Fibroblast of skin of right quadriceps (primary cell): ENCODE measurements at places on chromosomes 2 and 18.

DNA sequence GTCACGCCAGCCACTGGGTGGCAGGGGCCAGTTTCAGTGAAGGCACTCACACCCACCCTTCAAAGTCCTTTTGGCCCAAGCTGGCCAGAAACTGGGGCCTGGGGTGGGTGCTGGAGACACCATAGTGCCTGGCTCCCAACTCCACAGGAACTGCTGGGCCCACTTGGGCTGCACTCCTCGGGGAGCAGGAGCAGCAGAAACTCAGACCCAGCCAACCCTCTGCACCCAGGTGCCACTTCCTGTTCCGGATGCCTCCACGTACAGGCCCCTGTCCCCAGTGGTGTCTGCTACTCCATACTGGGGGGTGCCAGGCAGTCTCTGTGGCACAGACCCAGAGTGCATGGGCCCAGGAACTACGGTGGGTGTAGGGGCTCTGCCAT lies 42.5 kb upstream of the ZNF519 start:
- no peak for DNase-seq

GRCh38 chr2:153222231-153223165 lies 256.1 kb downstream of the RPRM start:
- no peak for DNase-seq

GRCh38 chr2:27306573-27307286 lies 1.5 kb downstream of the UCN start:
- DNase-seq: no peak

DNA sequence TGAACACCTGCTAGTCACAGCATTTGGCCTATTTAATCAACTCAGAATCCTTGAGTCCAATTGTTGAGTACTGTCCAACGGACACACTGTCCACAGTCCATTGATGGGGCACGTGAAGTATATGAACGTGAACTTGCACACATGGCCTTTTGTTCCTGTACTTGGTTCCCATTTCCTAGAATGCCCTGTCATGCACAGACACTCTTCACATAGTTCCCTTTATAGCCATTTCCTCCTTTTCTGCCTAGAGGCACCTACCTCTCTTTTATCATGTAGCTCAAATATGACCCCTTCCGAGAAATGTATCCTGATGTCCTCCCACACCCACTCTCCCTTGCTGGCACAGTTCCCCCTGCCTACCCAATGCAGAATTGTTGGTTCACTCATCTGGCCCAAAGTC lies 8.7 kb upstream of the CRYGA start:
- no peak for DNase-seq

DNA sequence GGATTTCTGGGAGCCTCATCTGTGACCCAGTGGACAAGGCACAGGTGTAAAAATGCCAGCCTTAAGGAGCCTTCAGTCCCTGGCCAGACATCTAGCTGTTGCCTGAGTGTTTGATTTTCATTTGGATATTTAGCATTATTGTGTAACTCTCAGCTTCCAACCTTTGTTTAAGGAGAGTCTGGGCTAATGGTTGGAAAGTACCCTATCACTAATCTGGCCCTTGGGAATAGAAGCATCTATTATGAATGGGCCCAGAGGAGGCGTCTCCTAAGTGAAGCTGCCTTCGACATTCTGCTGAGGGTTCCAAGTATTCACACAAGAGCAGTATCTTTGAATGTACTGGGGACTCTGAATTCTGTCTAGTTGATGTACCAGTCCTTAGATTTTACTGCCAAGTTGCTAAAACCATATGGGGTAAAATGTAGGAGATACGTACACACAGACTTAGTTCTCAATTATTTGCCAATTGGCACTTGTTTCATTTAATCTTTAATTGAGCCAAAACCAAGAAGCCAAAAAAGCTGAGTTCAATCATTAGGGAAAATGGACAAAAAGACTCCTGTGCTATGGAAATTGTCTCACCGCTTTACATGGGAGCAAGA lies 7.2 kb upstream of the ANKRD29 start:
- DNase-seq: no peak

DNA sequence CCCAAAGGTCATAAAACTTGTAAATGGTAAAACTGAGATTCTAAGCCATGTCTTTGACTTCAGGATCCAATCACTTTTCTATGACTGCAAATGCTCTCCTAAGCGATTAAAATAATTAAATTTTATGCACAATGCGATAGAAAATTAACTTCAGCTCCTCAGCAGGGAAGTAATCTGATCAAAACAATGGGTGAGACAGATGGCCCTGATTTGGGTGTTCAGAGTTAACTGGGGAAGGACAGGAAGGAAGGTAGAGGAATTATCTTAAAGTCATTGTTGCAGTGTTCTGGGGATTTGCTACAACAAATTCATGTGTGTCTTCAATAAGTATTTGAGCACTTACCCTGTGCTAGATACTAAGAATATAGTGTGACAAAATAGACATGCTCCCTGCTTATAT lies 446.0 kb upstream of the MEX3C start:
- DNase-seq: no peak

DNA sequence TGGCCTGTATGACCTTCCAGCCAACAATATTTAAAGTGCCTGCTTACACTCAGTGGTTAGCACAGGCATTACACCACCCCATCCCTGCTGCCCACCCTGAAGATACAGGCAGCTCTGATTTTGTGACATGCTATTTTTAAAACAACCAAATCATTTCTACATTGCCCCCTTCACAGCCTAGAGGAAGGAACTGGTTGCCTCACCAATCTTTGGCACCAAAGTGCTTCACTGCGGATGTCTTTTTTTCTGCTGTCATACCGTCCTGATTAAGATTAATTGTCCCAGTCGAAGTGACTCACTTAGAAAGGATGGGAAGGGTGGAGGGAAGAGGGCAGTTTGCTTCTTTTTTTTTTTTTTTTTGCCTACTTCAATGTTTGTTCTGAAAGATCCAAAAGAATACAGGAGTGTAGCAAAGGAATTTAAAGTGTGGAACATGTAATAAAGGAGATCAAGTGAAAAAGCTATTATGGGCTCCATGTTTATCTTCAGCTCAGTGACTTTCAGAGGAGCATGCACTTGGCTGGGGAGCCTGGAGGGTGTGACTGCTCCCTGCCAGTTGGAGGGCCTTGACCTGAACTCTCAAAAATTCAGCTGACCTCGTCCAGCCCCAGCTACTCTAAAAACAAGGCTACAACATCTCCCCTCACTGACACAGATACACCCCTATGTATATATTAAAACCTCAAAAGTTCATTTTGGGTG lies 501.1 kb upstream of the TNP1 start:
- peak; percentile 96 for DNase-seq

DNA sequence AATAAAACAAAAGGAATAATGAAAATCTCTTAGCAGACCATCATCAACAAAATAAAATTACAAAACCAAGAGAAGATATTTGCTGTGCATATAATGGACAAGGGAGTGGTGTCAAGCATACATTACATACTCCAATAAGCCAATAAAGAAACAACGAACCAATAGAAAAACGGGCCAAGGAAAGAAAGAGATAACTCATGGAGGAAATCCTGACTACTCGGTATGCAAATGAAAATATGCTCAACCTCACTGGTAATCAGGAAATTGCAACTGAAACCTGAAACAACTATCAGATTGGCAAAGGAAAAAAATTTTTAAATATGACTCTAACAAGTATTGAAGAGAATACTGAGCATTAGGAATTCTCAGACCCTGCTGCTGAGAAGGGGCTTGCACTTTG lies 84.7 kb downstream of the BCL2 start:
- no peak for DNase-seq

DNA sequence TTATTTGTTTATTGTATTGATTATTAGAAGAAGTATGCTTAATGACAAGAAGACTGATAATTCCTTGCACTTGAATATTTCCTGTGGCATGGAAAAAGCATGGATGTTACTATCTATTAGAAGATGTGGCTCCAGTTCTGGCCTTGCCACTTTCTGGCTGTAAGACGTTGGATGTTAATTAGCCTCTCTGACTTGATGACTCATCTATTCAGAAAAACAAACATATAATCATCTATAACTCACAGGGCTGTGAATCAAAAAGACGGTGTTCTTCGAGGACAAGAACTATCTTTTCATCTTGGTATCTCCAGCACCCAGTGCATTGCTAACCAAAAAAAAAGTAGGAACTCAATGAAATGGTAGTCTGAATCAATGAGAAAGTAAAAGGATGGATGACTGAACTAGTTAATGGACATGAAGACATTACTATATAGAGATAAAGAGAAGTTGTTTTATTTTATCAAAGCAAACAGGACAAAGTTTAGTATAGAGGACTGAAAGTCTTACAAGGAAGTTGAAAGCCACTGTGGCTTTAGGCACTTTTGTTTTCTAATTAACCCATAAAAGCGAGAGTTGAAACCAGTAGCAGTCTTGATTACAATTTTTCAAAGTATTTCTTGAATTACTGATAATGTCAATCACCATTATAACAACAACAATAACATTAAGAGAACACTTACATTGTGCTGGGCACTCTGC lies 145.3 kb downstream of the RND3 start:
- DNase-seq: no peak

DNA sequence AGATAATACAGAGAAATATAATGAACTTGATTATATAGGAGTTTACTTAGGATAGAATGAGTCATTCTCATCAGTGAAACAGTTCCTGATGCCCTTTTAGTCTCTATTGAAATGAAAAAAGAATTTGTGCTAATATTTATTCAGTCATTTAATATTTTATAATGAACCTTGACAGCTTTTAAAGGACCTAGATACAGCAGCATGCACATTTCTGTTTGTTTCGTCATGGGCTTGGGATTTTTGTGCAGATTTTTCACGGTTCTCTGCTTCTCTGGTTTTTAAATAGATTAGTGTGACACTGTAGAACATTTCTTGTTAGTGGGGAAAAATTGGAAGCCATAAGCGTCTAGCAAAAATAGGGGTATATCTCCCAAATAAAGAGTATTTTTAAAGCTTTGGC lies 60.7 kb downstream of the NABP1 start:
- no peak for DNase-seq

DNA sequence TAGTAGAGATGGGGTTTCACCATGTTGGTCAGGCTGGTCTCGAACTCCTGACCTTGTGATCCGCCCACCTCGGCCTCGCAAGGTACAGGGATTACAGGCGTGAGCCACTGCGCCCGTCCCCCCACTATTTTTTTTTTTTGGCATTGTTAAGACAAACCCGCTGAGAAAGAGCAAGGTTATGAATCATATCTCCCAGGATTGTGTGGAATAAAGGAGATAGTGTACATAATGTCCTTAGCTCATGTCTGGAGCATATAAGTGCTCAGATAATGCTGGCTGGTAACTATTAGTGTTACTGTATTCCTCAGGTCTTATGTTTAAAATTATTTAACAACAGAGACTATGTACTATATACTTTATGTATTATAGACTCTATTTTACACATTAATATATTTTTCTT lies 36.0 kb downstream of the TTC27 start:
- no peak for DNase-seq

GRCh38 chr2:97645695-97646629 lies at the start of gene COX5B:
Gene COX5B, plus strand, starts transcription at chr2:97646062. Its CDS starts 25 bp downstream, at chr2:97646087.
- DNase-seq: peak; percentile 97

- peak; percentile 34 for DNase-seq
Observed at GRCh38 chr2:101387151-101387834, at the start of gene CREG2. Gene CREG2, minus strand, starts transcription at chr2:101387503. Its CDS starts 46 bp downstream, at chr2:101387457.

DNA sequence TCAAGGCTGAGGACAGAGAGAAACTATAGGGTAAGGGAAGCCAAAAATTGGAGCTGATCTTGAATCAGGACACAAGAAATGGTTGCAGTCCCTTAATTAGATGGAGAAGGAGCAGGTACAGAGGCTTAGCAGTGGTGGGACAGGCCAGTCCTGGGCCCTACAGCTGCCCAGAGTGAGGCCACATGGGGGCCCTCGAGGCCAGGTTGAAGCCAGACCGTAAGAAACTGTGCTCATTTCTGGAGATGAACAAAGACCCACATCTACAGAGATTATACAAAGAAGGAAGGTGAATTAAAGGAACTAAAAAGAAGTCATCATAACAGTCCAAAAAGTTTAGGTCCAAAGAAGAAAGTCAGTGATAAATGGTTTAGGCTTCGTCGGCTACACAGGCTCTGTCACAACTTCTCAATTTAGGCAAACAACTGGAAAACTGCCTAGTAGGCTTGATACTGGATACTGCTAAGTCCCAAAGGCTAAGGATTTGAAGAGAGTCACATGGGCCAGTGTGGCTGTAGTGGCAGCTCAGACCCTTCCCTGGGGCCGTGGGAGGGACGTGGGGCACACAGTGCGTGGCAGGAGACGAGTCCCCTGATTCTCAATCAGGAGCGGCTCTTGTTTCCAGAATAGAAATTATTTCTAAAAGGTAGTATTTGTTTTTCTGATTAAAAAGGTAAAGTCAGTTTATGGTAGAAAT lies 50.4 kb upstream of the CNGA3 start:
- no peak for DNase-seq

DNA sequence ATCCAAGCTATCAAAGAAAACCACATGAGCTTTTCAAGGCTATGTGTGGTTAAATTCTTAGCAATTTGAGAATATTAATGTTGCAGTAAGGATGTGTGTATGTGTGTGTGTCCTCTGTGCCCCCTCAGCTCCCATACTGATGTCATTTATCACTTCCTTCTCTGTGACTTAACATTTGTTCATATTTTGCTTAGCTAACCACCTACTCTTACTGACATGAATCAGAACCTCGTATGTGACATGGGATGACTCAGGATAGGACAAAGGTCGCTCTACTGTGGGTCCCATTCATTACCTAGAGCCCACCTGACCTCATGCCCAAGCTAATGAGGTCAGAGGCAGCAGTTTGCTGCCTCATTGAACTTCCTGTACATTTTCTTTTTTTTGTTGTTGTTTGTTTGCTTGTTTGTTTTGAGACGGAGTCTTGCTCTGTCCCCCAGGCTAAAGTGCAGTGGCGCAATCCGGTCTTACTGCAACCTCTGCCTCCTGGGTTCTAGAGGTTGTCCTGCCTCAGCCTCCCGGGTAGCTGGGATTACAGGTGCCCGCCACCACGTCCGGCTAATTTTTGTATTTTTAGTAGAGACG lies 36.3 kb downstream of the MOGAT1 start:
- peak; percentile 86 for DNase-seq

DNA sequence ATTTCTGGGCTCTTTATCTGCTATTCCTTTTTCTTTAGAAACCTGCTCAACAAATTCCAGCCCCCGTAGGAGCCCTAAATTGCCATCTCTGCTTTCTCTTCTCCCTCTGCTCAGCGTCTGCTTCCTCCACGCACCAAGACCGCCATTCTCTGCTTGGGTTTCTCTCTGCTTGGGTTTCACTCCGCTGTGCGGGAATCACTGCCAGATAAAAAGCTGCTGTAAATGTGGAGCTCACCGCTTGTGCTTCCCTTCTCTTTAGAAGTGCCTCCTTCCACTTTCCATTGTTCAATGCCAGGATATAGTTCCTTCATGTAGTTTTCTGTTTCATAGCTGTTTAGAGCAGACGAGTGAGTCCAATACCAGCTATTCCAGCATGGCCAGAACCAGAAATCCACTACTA lies 45.9 kb downstream of the TMEM237 start:
- DNase-seq: no peak

DNA sequence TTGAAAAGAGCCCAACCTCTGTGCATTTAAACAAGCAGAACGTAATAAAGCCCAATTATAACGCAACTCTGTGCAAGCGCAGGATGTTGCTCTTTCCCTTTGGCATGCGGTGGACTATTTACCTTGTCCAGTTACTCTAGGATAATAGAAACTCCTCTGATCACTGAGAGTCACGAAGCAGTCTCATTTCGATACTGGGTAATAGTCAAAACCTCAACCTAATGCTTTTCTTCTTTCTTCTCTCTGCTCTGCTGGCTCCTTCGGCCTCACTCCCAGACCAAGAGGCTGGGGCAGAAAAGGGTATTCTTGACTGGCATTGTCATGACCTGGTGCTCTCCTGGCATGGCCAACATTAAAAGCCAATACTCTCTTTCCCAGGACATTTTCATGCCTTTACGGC lies 89.7 kb upstream of the GCFC2 start:
- DNase-seq: no peak

- peak; percentile 84 for DNase-seq
Observed at GRCh38 chr18:76822506-76823160, at the start of gene ZNF236. Gene ZNF236, plus strand, starts transcription at chr18:76822557. Its CDS starts 51 bp downstream, at chr18:76822608.

- peak; percentile 45 for DNase-seq
Observed at GRCh38 chr2:190511104-190511503, 23.4 kb downstream of the NEMP2 start.
